ENCODE measurements at places on chromosomes 1 and 21.

GRCh38 chr1:34500451-34500850 lies 254.4 kb upstream of the GJB5 start:
- DNase-seq, result no peak

GRCh38 chr1:44575396-44575795 lies 98.9 kb downstream of the TMEM53 start:
- no peak for DNase-seq

DNA sequence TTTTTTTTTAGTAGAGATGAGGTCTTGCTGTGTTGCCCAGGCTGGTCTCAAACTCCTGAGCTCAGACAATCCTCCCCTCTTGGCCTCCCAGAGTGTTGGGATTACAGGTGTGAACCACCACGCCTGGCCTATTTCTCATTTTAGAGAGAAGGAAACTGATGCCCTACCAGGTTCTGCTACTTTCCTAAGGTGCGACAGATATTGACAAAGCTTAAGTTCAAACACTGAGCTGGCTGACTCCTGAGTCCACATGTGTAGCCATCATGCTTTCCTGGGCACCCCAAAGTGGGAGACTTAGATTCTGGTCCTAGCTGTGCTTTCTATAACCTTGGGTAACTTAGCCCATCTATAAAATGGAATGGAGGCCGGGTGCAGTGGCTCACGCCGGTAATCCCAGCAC lies 5.1 kb upstream of the TMEM222 start:
- no peak for DNase-seq

GRCh38 chr1:40649592-40649930 lies 15.9 kb downstream of the RIMS3 start:
- no peak for DNase-seq

- no peak for DNase-seq
These were observed 134.8 kb upstream of the KIF26B start for GRCh38 chr1:245019910-245020486.

- DNase-seq, result no peak
These were observed 334.0 kb upstream of the FMN2 start for GRCh38 chr1:239757716-239758115.
